ENCODE measurements at places on chromosomes 7 and 10.

DNA sequence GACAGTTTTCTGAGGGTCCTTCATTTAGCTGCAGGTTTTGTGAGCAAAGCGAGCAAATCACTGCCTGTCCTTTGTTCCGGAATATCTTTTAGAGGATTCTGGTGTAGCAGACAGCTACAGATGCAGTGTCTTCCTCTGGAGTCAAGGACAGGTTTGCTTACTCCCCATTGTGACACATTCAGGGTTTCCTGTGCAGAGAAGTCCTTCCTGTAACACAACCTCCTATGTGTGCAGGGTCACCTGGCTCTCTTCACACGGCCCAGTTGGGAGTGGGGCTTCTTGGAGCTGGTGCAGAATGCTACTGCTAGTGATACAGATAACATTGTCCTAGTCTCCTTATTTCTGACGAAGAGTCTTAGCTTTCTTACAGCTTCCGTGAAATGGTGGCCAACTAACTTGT, 47.9 kb downstream of the RBM33 start:
- DNase-seq = no peak

- DNase-seq = no peak
These were observed 182.9 kb downstream of the SORCS1 start for GRCh38 chr10:106981452-106982075.

- no peak for DNase-seq
These were observed 12.3 kb upstream of the IFT22 start for GRCh38 chr7:101333912-101334311.

- DNase-seq = no peak
These were observed 2.6 kb upstream of the RASSF4 start for GRCh38 chr10:44956717-44957706.

GRCh38 chr7:138752518-138753149, 45.2 kb upstream of the TMEM213 start:
- DNase-seq = no peak

DNA sequence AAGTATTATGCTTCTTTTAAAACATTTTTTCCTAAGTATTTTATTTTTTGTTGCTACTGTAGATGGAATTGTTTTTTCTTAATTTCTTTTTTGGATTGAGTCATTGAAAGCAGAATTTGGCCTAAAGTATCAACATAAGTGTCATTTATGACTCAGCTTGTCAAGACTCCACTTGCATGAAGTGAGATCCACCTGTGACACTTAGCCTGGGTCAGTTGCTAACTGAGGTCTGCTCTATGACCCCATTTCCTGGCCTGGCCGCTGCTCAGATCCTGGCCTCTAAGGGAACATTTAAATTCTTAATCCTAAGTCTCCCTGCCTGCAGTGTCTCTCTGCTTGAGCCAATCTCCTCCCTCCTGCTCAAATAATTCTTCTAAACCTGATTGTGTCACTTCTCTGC, 35.5 kb downstream of the TMEM270 start:
- DNase-seq = peak; percentile 42

- DNase-seq = peak; percentile 39
These were observed 33.9 kb downstream of the BCAP29 start for GRCh38 chr7:107613948-107614347.

GRCh38 chr7:875476-876076, 778 bp upstream of the GET4 start:
- DNase-seq = no peak

- DNase-seq = no peak
These were observed 252.6 kb downstream of the DOCK4 start for GRCh38 chr7:111953611-111954010.

- no peak for DNase-seq
These were observed 27.1 kb downstream of the MET start for GRCh38 chr7:116698930-116699721.

DNA sequence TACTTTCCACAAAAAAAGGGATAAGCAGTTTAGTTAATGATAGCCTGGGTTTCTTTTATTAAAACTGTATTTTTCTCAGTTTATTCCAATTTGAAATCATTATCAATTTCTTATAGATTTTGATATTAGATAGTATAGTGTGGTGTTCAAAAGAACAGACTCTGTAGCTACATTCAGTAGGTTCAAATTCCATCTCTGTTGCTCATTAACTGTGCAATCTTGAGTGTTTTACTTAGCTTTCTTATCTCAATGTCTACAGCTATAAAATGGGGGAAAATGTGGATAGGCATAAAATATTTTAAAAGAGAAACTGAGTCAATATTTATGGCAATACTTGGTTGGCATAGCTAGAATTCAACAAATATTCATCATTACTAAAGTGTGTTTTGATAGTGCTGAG, 86.9 kb upstream of the SEMA3A start:
- DNase-seq = no peak

Data from AG10803 (cell line).